CD8-positive, alpha-beta T cell (primary cell): ENCODE measurements at places on chromosomes 1 and 21.

GRCh38 chr1:206566999-206567398 is 45.3 kb downstream of the EIF2D start:
- DNase-seq = no peak

DNA sequence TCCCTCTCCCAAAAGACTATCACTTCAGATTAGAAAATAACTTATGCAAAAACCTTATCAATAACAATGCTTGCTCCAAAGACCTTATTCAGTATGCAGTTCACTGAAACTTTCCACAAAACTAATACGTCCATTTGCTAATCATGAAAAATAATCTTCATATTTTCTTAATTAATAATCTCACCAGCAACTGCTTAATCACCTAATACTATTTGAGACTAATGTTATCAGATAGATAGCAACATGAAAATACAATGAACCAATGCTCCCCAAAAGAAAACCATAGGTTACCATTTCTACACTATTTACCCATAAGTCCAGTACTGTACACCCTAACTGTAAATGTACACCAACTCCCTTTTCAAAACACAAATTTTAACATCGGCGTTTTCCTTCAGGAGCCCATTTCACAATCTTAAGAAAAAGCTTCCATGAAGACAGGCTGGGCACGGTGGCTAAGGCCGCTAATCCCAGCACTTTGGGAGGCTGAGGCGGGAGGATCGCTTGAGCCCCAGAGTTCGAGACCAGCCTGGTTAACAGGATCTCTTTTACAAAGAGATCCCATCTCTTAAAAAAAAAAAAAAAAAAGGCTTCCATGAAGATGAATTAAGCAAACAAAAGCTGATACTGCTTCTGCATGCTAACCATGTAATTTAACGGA is 1.7 kb downstream of the GNB1 start:
- no peak for DNase-seq

GRCh38 chr21:20469361-20469760 is 528.8 kb upstream of the NCAM2 start:
- DNase-seq = no peak

DNA sequence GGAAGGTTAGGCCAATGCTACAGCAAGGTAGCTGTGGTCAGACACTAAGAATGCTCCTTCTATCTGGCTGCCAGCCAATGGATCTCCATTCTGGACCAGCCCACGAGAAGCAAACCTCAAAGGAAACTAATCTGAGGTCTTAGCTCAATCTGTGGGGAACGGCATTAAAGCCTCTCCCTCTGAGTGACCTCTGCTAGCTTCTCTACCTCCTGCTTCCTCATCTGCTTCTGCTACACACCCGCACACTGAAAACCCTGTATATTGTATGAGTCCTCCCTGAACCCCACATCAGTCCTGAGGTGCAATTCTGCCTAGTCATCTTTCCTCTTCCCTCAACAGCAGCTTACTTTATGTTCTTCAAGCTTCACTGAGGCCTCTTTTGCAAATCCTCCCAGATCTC is 6.9 kb upstream of the GALE start:
- DNase-seq = no peak

GRCh38 chr1:232574889-232575762 is 54.8 kb downstream of the SIPA1L2 start:
- no peak for DNase-seq

DNA sequence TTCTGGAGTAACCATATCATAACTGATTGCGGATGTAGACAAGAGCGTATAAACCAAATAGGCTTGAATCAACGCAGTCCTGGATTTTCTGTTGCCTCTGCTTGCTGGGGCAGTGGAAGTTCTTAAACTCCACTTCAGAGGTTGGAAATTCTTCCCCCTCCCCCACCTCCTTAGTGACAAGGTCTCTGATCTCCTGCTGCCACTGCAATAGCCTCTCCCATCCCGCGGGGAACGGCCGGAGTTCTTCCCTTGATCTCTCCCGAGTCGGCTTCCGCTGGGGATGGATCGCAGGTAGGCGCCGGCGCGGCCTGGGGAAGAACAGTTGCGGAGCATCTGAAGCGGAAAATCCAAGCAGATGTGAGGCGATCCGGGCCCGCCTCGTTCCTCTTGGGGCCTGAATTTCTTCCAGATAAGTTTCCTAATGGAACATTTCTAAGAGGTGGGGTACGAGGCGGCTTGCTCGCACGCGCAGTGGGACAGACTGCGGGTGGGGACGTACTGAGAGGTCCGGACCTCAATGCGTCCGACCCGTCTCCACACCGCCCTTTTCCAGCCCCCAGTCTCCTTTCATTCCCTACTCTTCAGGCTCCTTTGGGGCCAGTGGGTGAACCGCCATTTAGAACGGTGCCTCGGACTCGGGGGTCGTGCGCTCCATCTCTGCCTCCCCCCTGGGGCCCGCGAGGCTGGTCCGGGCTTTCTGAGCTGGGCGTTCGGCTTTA is 3.1 kb upstream of the SIM2 start:
- no peak for DNase-seq

- no peak for DNase-seq
Measured at GRCh38 chr1:52670604-52671003, 27.5 kb downstream of the COA7 start.

- DNase-seq = no peak
Measured at GRCh38 chr1:204859861-204860267, 10.8 kb upstream of the NFASC start.

DNA sequence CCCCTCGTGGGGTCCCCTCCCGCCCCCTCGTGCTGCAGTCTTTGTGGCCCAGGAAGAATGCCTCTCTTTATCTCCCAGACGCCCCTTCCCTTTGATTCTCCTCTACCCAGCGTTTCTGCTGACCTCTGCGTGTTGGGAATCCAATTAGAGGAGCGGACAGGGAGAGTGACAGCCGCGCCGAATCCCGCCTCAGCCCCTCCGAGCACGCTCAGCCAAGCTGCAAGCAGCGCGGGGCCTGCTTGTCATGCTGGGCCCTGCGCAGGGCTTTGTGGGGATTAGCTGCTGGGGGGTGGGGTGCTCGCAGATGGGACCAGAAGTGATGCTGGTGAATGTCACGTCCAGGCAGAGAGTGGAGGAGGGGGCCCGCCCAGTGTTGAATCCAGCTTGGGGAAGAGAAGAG is 91.1 kb downstream of the EPHB2 start:
- DNase-seq = no peak

GRCh38 chr1:172545396-172546004 is 12.6 kb downstream of the SUCO start:
- no peak for DNase-seq

DNA sequence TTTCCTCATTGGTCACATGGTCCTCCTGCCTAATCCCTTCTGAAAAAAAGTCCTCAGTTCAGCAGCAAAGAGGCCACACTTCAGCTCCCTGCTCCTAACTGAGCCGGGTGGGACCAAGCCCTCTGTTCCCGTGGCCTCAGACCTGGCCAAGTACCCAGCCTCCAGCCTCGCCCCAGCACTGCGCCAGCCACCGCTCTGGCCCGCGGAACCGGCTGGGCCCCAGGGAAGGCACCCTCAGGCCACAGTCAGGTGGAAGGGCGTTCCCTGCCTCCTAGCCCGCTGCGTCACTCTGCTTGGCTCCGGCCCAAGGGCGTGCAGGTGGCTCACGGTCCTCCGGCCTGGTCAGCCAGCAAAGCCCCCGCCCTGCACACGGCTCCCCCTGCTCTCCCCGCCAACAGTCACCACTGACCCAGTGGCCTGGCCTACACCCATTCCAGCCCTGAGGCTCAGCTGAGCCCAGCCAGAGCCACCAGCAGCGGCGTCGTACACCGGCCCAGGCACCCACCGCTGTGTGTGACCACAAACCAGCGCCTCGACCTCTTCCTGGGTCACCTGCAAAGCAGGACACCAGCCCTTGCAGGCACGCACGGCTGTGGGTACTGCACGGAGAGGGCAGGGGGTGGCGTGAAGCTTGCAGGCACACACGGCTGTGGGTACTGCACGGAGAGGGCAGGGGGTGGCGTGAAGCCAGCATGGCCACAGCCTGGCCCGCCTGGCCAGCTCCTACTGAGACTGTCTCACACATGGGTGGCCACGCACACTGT is 19.4 kb downstream of the NADK start:
- DNase-seq = no peak

- DNase-seq = no peak
Measured at GRCh38 chr1:25744140-25744581, 55.8 kb upstream of the SELENON start.

GRCh38 chr1:203187689-203188264 is 1.3 kb upstream of the CHI3L1 start:
- no peak for DNase-seq

DNA sequence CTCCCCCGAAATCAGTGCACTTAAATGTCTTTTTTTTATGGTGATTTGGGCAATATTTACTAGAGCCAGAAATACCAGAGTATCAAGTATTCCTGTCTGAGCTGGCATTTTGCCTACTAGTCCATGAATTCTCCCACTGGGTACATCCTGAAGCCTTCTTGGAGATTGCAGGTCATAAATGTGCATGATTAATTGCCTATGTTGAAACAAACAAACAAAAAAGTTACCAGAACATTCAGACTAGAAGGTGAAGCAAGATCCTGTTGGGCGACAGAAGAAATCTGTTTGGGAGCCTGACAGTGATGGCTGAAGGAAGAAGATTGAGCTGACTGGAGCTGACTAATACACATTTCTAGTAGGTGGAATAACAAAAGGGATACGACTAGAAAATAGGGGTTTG is 127.4 kb upstream of the NRIP1 start:
- DNase-seq = no peak

DNA sequence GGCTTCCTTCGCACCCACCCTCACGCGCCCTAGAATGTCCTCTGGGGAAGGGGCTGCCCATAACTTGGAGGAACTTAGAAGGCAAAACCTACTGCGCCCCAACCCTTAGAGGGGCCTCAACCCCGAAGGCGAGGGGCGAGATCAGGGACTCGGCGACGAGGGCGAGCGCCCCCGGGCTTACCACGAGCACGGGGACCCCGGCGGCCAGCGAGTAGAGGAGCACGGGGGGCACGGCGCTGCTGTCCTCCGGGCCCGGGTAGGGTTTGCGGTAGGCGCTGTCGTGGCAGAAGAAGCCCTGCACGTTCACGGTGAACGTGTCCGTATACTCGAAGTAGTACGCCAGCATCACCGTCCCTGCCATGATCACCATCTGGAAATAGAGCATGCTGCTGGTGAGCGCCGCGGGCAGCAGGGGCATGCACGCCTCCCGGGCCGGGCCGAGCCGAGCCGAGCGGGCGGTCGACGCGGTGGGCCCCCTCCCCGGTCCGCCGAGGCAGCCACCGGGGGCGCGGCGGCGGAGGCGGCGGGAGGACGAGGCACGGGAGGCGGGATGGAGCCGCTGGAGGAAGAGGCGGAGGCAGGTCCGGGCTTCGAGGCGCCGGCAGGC is 304 bp downstream of the PLPPR5 start:
- peak; percentile 34 for DNase-seq

DNA sequence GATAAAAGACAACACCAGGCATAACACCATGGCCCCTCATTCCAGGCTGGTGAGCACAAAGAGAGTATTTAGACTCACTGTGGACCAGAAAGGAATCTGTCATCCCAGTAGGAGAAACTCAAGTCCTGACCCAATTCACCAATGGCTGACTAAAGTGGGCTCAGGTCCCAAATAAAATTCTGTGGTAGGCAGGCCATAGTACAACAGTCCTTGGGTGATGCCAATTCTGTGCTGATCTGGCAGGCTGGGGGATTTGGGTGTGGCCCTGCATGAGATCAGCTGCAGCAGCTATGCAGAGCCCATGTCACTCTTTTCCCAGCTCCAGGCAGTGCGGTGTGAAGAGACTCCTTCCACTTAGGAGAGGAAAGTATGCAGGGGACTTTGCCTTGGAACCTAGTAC is 245.1 kb downstream of the LBR start:
- DNase-seq = no peak

DNA sequence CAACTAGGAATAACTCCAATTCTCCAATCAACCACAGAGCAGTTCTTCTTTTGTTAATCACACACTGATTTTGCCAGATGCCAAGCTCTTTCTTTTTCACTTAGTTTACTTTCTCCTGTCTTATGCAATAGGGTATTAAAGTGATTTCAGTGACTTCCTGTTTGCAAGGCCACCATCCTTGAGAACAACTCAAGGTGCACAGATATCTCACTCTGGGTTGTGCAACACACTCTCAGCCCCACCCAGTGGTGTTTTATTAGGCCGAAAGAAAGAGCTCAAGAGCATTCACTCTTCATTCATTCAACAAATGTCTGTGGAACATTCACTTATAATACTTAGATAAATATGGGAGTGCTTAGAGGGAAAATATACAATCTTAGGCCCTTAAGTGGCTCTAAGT is 352.5 kb downstream of the ZNF326 start:
- DNase-seq = no peak

DNA sequence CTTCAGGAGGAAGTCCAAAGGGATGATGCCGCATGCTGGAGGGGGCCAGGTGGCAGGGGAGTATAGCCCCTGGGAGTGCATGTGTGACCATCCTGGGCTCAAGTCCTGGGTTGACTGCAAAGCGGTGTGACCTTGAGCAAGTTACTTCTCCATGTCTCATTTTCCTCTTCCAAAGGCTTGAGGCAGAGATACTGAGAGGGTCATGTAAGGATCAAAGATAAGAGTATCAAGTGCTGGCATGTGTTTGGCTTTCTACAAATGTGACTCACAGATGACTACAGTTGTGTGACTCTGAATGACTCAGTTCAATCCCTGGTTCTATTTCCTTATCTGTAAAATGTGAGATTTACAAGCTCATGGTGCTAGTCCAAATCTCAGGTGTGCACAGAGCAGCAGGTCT is 26.1 kb downstream of the PROK1 start:
- DNase-seq = no peak

- no peak for DNase-seq
Measured at GRCh38 chr1:78996791-78997190, 9.7 kb downstream of the ADGRL4 start.

- DNase-seq = no peak
Measured at GRCh38 chr1:45887156-45887842, 83.9 kb downstream of the MAST2 start.

GRCh38 chr21:42503711-42504110 is 7.7 kb upstream of the RSPH1 start:
- no peak for DNase-seq

- DNase-seq = no peak
Measured at GRCh38 chr1:174393885-174394284, 53.9 kb upstream of the GPR52 start.

DNA sequence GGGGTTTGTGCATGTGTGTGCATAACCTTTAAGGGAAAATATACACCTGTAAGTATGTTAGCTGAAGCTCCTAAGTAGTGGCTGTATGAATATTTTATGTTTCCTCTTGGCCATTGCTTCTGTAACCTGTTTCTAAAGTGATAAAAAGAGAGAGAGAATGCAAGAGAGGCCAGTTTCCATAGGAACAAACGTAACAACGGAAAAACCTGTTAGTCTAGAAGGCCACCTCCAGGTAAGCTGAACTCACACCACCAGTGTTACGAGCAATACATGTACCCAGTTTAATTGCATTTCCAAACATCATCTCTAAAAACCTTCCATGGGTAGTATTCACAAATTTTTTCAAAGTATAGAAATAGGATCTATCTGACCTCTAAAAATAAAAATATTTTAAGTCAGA is 63.1 kb downstream of the PLPPR4 start:
- DNase-seq = no peak

- no peak for DNase-seq
Measured at GRCh38 chr1:84225646-84226045, 75.9 kb upstream of the SAMD13 start.

GRCh38 chr1:22383526-22384294 is 67.9 kb upstream of the ZBTB40 start:
- no peak for DNase-seq
